ENCODE measurements at places on chromosomes 4 and X.

DNA sequence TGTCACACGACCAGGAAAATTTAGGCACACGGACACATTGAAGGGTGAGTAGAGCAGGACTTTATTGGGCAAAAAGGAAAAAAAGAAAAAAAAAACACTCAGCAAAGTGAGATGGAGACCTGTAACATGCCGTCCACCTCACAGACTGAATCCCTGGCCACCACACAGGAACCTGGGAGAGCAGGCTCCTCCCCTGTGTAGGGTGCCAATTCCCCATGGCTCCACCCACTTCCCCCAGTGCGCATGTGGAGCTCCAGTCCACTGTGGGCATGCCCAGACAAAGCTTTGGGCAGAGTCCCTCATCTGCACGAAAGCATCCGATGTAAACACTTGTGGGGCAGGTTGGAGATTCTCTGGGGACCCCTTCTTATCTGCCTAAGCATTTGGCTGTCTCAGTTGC, 23.6 kb upstream of the CBR4 start:
- DNase-seq = no peak

DNA sequence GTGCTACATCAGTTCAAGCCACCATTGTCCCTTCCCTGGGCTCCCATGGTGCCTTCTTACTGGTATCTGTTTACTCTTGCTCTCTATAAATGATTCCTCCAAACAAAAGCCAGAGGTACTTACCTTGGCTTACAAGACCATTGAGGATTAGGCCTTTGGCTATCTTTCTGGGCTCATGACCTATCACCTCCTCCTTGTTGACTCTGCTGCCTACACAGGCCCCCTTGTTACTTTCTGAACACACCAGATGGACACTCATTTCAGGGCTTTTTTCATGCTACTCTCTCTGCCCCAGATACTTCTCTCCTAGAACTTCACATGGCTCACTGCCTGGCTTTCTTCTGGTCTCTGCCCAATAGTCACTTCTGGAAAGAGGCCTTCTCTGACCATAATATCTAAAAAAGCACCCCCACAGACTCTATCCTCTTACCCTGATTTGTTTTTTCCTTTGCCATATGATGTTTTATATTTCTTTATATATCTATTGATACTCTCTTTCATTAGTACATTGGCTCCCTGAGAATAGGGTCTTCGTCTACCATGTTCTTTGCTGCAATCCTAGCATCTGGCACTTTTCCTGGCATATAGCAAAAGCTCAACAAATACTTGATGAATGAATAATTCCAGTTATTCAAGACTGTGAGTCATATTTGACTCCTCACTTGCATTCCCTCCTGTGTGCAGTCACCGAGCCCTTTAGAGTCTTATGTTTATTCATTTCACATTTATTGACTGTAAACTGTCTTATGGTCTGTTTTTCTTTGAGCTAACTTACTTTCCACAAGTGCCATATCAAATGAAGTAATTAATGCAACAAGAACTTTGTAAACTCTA, 27.1 kb upstream of the TAPT1 start:
- DNase-seq = no peak

DNA sequence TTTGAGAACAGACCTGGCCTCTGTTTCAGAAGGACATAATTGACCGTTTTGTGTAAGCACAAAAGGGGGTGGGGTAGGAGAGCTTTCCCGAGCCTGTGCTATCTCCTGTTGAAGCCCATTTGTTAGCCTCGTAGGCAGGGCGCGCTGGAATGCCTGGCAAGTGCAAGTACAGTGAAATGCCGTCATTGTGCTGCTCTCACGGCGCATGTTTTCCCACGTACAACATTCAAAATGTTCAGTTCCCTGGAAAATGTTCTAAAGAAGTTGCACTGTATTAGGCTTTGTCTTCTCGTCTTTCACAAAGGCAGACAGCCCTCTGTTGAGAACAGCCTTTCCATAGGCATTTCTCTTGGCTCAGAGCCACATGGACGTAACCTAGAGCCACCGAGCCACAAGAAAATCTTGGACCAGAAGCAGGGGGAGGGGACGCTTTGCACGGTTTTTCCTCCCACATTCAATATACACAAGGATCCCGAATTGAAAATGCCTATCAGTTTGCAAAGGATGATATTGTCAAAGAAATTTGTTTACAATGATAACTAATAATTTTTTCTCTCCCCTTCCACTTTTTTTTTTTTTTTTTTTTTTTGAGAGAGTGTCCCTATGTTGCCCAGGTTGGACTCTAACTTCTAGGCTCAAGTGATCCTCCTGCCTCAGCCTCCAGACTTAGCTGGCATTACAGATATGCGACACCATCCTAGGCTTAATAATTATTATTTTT, 54.6 kb upstream of the RAPGEF2 start:
- DNase-seq = no peak

DNA sequence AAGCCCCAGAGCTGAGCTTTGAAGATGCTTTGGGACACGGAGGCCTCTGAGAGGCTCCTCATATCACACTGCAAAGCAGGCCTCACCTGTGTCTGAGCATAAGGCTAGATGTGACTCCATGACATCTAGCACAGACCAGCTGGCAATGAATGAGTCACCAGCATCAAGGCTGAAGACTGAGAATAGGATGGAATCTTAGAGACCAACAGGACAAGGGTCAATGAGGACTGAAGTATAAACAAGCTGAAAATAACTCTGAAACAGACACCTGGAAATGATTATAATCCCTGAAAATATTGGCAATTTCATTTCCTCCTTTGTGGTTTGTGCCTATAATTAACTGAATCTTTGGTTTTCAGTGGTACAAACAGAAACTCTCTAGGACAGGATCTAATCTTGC, 87.1 kb upstream of the PRPS1 start:
- DNase-seq = no peak

DNA sequence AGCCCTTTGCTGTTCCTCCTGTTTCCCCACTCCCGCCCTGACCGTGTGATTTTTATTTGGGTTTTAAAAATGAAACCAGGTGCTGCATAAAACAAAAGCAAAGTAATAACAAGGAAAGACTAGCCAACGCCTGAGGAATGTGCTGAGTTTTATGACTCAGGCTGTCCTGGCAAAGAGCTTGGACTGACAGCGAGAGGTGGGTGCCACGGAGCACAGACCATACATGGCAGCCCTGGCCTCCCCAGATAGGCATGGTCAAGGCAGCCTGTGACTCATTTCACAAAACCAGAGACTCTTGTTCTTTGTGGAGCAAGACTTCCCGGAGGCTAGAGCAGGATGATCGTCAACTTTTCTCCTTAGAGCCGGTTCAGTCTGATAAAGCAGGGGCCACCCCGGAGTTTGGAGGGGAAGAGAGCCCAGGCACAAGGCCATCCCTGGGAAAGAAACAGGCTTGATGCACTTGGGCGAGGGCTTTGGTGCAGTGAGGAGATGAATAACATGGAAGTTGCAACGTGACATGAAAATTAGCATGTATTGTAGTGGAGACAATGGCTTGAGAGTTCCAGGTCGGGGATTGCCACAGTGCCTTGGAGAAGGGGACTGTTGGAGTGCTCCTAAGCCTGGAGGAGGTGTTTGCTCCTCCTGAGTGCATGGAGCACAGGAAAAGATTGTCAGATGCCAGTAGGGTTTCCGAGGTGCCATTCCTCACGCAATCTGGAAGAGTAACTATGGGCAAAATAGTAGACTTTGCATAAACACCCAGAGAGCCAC, 54.8 kb downstream of the C4orf51 start:
- DNase-seq = peak; percentile 87

DNA sequence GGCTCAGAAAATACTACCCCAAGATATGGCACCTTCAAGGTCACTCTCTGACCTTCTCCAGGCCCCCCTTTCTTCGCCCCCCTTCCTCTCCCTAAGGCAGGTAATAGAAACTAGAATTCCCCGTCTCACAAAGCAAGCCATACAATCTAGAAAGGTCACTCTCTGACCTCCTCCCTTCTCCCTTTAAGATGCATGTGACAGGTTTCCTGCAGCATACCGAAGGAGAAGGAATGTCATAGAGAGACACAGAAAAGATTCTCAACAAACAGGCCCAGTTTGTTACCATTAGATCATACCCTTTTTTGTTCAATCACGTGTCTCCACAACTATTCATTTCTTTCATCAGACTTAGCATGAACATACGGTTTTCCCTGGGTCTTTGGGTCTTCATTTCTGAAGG, 51.2 kb upstream of the RBMXL3 start:
- DNase-seq = no peak

- DNase-seq = no peak
Observed at GRCh38 chrX:150683536-150684146, 9.6 kb upstream of the MTMR1 start.

DNA sequence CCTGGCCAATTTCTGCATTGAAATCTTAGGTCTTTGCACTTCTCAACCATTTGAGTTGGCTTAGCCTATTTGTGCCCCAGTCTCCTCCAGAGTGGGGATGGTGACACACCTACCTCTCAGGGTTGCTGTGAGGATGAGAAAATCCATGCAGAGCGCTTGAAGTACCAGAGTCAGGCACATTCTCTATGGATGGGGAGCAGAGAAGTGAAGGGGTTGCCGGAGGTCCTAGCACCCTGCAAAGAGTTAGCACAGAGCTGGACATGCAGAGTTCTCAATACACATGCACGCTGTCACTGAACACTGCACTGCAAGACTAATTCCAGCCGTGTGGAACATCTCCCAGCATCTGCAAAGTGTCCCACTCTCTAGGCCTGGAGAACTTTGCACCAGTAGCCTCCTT, 2.6 kb upstream of the STK32B start:
- DNase-seq = no peak

- no peak for DNase-seq
Observed at GRCh38 chr4:58553679-58554078, 1443.5 kb upstream of the IGFBP7 start.

DNA sequence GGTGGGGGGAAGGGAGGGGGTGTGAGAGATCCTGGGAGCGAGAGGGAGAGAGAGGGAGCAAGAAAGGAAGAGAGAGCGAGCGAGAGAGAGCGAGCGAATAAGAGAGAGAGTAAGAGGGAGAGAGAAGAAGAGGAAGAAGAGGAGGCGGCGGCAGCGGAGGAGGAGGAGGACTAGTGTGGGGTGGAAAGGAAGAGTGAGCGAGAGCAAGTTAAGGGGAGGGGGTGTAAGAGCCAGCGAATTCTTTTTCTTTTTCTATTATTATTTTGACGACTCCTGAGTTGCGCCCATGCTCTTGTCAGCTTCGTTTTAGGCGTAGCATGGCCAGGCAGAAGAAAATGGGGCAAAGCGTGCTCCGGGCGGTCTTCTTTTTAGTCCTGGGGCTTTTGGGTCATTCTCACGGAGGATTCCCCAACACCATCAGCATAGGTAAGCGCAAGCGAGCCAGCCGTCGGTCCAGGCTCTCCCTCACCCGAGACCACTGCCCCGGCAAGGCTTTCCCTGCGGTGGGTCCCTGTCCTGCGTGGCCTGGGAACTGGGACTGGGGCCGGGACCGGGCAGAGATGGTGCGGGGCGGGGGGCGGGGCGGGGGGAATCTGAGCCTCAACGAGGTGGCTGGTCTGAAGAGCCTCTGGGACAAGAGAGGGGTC, at the start of gene GRIA3:
GRIA3 (plus strand) TSS at position 60 of the 647 bp plus-strand sequence; CDS start at position 318, 258 bp downstream.
- no peak for DNase-seq

DNA sequence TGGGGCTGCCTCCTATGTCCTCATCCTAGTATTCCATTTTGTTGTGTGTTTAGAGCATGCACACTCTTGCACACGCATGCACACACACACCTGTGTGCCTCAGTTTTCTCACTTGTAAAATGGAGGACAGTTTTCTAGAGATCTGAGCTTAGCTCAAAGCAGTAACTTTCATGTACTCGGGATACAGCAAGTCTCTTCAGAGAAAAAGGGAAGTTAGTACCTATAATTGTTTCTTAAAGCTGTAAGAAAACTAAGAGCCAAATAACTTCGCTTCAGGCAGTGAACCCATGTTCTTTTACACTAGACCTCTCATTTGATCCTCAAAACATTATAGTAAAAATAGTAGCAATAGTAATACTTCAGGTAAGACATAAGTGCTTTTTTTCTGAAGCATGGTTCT, 49.6 kb downstream of the KIT start:
- DNase-seq = no peak

- DNase-seq = no peak
Observed at GRCh38 chr4:158161551-158162354, 11.1 kb downstream of the GASK1B start.

GRCh38 chr4:119693126-119693525, 64.5 kb upstream of the PDE5A start:
- no peak for DNase-seq

DNA sequence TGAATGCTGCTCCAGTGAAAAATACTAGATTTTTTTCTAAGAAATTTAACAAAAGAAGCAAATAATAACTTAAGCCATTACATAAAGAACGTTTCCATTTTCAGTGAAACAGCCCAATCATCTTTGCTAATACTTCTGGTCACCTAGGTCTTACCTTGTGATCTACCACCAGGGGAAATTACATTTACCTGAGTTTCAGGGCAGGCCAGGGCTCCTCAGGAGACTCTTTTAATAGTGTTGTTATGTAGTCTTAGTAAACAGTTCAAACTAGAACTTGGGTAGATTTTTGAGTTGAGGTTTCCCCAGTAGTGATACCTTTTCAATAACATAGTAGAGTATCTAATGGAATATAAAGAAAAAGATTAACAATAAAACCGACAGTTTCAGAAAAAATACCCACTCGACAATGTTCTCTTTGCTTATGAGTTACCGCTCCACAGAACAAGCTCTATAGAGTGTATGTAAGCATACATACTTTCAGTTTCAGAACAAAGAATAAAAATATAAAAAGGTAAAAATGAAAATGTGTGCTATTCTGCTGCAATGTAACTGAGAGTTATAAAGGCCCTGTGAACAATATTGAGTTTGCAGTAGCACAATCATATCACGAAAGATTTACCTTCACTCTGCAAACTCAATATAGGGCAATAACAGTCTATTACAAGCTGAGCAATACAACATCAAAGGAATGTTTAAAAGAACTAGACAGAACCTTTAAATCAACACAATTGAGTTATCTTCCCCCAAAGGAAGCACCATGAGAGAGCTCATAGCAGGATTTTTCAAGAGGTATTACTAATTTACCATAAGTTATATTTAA, 165.8 kb downstream of the ATOH1 start:
- DNase-seq = no peak

GRCh38 chr4:168677879-168678278, 181.0 kb downstream of the PALLD start:
- no peak for DNase-seq

DNA sequence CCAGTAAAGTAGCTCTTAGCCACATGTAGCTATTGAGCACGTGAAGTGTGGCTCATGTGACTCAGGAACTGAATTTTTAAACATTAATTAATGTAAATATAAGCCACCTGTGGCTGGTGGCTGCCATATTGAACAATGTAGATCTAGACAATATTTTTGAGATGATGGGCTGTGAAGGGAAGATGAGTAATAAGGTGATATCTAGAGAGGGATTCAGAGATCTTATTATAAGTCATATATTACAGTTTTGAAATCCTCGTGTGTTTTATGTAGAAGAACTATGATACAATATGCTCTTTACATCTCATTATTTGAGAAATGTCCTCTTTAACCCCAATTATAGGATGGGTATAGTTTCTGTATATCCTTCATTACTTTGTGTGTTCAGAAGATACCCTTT, 5.6 kb downstream of the GAR1 start:
- DNase-seq = no peak

- DNase-seq = no peak
Observed at GRCh38 chr4:78293821-78294301, 236.7 kb downstream of the FRAS1 start.

- no peak for DNase-seq
Observed at GRCh38 chr4:70895405-70895804, 6.8 kb upstream of the MOB1B start.

Data from LNCaP clone FGC (cell line).